NCI-H2107 (cell line): ENCODE measurements at places on chromosomes 12 and 14.

DNA sequence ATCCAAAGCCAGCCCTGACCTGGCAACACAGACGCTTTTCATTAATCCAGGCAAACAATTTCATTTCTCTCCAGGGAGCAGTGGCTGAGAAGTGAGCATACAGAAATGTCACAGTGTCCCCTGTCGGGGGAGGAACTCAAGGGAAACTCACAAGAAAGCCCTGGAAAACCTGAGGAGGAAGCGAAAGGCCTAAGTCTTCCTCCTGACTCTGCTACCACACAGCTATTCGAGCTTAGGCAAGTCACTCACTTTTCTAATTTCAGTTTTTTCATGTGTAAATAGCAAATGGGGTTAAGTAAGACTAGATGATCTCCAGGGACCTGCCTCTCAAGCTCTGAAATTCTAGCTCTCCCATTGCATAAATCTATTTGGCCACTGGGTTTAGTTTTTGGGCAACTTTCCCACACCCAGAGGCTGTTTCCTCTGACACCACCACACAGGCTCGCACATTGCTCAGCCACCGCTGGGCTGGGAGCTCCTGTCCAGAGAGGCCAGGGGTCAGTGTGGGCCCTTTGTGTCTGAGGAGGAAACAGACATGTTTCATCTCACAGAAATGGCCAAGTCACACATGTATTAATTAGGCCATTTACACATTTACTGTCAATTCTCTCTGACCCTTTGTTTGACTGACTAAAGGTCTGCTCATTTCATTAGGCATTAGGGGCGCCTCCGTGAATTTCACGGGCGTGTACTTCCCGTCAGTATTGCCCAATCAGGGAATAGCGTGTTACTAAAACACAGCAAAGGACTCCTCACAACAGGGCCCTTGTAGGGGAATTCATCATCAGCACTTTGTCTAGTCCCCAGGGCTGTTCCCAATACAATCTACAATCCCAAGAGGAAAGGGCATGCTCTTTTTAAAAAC lies 9.8 kb upstream of the PNMA1 start:
- peak; percentile 85 for DNase-seq

- DNase-seq: no peak
Measured at GRCh38 chr12:115755725-115756085, 521.8 kb downstream of the MED13L start.

DNA sequence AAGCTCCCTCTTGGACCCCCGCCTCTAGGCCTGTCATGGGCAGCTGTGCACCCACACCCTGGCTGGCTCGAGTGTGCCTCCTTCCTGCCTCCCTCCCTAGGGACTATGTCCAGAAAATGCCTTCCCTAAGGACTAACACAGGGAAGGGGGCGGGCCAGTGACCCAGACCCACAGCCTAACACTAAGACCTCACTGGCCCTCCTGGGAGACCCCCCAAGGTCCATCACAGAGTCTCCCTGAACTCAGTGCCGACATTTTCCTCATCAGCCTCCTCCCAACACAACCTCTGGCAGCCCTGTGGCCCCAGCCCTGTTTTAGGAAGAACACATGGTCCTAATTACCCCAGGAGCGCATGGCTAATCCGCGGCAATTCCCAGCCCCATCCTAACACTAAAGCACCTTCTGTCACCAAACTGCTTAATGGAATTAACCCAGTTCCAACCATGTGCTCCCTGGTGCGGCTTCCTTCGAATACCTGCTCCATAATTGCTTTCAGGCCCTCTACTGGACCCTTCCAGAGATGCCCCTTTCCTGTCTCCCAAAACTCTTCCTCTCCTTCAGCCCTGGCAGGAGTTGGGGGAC lies 5.6 kb downstream of the MSI1 start:
- DNase-seq: no peak

DNA sequence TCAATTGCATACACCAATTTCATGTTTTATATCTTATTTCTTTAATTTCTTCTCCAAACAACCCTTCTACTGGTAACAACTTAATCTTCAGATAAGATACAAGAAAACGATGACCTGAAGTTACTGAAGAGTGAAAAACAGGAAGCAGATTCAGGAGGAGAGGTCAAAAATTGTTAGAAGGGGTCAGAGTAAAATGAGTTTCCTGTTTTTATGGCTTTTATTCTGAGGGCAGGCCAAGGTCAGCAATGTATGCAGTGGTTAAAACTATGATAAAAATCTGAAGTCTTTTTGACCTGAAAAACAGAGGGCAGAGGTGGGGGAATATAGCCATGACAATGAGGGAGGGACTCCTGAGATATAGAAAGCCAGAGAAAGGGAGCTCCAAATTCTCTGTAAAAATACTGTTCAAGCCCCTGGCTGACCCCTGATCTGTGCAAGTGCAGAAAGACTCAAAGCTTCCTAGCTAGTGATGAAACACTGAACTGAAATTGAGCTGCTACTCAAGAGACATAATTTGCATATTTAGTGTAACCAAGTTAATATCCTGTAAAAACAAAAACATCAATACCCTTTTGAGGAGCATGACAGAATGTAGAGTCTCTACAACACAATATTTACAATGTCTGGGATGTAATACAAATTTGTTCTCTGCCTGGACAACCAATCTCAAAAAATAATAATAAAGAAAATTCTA lies 514.3 kb upstream of the SEL1L start:
- no peak for DNase-seq

- no peak for DNase-seq
Measured at GRCh38 chr12:108399514-108399913, 60.4 kb upstream of the CMKLR1 start.

GRCh38 chr14:65832431-65833266 lies 420.1 kb downstream of the FUT8 start:
- DNase-seq: no peak

- DNase-seq: no peak
Measured at GRCh38 chr12:16135323-16135722, 142.2 kb downstream of the SLC15A5 start.

DNA sequence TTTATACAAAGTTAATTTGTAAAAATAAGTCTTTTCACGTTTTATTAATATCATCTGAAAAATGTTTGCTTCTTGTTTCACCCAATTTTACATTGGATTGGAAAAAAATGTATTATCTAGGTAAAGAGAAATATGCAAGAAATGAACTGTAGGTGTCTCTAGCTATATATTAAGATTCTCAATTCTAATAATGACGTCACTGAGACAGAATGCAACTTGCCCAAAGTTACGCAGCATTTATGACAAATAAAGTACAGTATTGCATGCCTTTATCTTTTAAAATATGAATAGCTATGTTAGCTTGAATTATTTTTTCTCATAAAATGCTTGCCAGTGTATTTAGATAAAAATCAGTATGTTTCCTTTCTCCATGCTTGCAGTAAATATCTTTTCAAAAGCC lies 728.8 kb downstream of the RERGL start:
- no peak for DNase-seq

GRCh38 chr12:131387281-131388163 lies 323.4 kb upstream of the SFSWAP start:
- no peak for DNase-seq

GRCh38 chr12:127150479-127150878 lies 1116.5 kb upstream of the TMEM132C start:
- no peak for DNase-seq

GRCh38 chr12:128476266-128476665 lies 209.3 kb downstream of the TMEM132C start:
- DNase-seq: no peak

GRCh38 chr12:106139422-106140171 lies 843 bp upstream of the NUAK1 start:
- DNase-seq: peak; percentile 72

DNA sequence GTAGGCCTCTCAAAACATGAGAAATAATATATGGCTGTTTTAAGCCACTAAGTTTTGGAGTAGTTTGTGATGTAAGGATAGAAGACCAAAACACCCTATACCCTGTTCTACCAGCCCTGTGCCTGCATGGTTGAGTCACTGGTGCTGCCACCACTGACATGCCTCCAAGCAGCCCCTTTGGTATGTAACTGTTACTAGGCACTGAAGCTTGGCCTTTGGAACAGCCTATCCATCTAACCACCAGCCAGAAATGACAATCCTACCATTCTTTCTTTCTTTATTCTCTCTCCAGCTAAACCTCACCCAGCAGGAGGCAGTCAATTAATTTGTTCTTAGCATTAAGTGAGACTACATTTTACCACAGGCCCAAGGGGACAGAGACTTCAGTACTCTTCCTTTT lies 240.3 kb downstream of the MSRB3 start:
- no peak for DNase-seq
